Activated CD4-positive, alpha-beta T cell treated with anti-CD3 and anti-CD28 coated beads, Interleukin-2, amount 50 U/mL, for 24 hours (primary cell): ENCODE measurements at places on chromosomes 5 and 9.

DNA sequence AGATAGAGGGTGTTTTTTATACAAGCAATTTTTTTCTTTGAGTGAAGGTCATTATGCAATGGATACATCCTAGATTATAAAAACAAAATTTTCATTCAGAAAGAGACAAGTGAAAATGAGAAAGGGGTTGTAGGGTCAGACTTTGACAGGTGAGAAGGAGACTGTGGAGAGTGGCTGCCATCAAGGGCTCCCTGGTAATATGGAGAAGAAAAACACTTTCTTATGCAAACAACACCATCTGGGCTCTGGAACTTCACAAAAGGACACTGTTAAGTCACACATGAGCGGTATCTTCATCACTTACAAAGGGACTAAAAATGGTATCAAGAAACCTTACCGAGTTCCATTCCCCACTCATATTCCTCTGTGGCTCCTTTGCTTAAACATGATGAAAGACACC is 23.5 kb downstream of the C7 start:
- DNase-seq = no peak

DNA sequence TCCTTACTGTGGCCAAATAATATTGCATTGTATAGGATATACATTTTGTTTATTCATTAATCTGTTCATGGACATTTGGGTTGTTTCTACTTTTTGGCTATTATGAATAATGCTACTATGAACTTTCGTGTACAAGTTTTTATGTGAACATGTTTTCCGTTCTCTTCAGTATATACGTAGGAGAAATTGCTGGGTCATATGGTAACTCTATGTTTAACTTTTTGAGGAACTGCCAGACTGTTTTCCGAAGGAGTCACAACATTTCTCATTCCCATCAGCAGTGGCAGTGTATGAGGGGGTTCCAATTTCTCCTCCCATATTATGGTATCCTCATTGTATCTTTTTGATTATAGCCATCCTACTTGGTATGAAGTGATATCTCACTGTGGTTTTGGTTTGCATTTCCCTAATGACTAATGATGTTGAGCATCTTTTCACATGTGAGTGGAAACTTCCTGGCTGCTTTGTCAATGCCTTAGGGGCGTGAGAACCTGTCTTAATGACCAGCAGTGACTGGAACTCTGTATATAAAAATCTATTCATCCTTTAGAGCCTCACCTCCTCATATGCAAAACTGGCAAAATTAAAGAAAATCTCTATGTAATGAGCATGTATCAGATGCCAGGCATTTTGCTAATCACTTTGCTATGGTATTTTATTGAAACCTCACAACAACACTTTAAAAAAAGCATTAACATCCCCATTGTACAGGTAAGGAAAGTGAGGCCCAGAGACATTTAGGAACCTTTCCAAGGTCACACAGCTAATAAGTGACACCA is 47.8 kb upstream of the TGFBR1 start:
- no peak for DNase-seq

DNA sequence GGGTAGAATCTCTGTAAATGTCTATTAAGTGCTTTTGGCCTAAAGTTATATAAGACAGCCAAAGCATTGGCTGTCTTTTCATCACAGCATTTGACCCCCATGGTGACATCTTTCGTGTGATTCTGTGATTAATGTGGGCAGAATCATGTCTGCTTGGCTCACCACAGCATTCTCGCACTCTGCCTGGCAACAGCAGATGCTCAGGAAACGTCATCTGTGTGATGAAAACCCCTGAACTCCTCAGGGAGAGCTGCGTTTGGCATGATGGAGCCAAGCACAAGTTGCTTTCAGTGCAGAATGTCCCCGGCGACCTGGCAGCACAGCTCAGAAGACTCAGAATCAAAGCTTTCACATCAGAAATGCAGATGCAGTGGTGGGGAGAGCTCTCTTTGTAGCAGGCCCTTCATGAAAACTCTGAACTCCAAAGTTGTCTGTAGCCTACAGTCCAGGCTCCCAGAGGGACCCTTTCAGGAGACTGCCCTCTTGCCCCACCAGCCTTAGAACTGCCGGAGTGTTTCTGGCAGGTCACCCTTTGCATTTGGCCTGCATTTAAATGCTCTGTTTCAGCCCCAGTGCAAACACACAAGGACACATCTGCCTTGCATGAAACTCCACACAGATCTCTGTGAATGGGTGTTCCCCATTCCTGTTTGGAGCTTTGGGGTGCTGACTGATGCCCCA is 155.6 kb upstream of the PANK3 start:
- no peak for DNase-seq

- no peak for DNase-seq
These were observed 29.0 kb upstream of the GPR150 start for GRCh38 chr5:95590880-95591279.

GRCh38 chr5:173919443-173919842 is 31.3 kb downstream of the CPEB4 start:
- no peak for DNase-seq

- no peak for DNase-seq
These were observed 299.6 kb upstream of the KLF4 start for GRCh38 chr9:107789001-107789700.

DNA sequence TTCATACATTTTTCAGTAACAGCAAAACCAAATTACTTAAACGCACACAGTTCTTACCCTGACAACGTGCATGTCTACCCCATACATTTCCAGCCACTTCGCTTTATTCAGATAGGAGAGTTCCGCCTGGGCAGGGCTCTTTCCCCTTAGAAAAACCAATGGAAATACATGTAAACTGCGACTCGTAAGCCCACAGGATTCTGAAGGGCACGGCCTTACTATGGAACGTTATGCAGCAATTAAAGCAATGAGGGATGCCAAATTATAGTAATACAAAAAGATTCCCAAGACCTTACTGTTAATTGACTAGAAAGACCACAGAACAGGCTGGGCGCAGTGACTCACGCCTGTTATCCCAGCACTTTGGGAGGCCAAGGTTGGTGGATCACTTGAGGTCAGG is 64.5 kb downstream of the EPB41L4B start:
- no peak for DNase-seq

DNA sequence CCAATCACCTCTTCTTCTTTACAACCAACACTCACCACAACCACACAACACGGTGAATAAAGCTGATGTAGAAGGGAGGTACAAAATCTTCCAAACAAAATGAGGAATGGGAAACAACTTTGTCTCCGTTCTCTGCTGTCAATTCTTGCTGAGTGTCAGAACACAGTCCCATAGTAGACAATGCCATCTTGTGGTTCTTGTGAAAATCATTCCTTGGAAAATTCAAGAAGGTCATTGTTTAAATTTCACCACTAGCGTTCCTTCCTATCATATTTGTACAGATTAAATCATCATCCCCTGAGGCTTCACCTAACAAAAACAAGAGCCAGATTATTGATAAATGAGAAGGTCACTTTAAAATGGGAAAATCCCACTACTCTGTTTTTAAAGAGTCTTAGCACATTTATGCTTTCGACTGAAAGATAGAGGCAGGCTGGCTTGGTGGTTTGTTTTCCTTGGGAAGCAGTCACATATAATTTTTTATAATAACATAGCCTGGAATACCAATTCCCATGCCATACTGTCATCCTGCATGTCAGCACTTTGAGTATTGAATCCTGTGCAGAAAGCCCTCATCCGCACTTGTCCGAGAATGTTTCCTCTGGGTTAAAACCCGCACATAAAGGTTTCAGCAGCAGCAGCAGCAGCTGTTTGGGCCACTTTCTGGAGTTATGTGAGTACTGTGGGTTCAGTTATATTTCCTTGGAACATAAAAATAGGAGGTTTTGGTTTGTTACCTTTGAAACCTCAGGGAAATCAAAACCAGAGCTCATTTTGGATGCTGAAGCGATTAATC is 395.0 kb upstream of the SMARCA2 start:
- DNase-seq = no peak

GRCh38 chr5:109141222-109142200 is 268.3 kb downstream of the PJA2 start:
- no peak for DNase-seq

GRCh38 chr9:70136632-70137031 is 93.0 kb downstream of the MAMDC2 start:
- no peak for DNase-seq

DNA sequence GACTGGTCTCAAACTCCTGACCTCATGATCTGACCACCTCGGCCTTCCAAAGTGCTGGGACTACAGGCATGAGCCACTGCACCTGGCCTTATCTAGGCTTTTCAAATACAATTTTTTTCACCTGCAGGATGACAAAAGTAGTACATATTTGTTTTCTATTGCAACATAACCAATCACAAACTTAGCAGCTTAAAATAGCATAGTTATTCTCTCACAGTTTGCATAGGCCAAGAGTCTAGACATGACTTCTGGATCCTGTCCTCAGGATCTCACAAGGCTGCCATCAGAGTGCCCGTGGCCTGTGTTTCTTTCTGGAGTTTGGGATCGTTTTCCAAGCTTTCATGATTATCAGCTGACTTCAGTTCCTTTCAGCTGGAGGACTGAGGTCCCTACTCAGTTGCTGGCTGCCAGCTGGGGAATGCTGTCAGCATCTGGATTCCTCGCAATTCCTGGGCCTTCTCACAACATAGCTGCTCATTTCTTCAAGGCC is 348.9 kb downstream of the ARHGEF28 start:
- DNase-seq = no peak

DNA sequence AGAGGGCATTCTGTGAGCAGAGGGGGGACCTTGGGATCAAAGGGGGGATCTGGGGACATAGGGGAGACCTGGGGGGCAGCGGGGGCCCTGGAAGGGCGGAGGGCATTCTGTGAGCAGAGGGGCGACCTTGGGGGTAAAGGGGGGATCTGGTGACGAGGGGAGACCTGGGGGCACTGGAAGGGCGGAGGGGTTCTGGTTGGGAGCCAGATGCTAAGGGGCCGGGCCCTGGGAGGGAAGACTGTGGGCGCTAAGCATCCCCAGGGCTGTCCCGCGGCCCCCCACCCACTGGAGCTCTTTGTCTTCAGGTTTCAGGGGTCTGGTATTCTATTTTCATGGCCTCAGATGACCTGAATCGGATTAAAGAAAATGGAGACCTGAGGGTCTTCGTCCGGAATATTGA is 748 bp downstream of the LCN9 start:
- no peak for DNase-seq

DNA sequence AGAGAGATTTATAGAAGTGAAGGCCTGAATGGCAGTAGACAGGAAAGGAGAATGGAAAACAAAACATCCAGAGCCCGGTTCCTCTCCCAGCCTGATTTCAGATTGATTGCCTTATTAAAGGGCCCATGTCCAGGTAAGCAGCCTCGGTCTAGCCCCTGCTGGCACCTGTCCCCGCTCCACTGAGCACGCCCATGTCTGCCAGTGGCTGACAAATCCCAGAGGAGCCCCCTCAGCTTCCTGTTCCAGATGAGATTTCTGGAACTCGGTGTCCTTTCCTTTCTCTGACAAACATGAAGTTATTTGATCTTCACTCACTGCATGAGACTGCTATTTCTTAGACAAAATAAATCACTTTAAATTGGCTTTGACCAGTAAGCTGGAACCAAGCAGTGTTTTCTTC is 187.0 kb upstream of the ADCY2 start:
- no peak for DNase-seq

- no peak for DNase-seq
These were observed 71.9 kb downstream of the KIF4B start for GRCh38 chr5:155085282-155085989.

GRCh38 chr9:124257070-124257843 is 492 bp upstream of the NEK6 start:
- DNase-seq = no peak

DNA sequence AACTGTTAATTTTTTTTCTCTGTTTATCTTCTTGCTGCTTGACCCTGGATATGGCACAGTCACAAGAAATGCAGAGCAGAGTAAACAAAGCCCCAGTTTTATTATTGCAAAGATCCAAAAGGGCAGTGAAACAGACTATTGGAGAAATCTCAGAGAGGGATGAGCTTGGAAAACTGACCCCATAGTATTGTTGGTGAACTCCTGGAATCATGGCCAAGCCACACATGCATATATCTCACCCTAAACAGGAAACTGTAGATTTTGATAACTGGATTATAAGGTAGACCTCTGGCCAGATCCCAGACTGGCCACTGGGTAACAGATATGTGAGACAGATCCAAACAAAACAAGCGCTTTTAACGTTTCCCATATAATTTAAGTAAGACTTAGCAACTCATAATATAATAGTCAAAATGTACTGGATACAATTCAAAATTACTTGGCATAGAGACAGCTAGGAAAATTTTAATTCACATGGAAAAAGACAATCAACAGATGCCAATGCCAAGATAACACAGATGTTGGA is 263.5 kb upstream of the SEMA6A start:
- DNase-seq = no peak

GRCh38 chr9:99140685-99141314 is 35.9 kb downstream of the TGFBR1 start:
- peak; percentile 38 for DNase-seq

GRCh38 chr9:127502706-127503378 is 51.5 kb downstream of the LRSAM1 start:
- no peak for DNase-seq

GRCh38 chr5:24474685-24475084 is 170.1 kb downstream of the CDH10 start:
- DNase-seq = no peak

DNA sequence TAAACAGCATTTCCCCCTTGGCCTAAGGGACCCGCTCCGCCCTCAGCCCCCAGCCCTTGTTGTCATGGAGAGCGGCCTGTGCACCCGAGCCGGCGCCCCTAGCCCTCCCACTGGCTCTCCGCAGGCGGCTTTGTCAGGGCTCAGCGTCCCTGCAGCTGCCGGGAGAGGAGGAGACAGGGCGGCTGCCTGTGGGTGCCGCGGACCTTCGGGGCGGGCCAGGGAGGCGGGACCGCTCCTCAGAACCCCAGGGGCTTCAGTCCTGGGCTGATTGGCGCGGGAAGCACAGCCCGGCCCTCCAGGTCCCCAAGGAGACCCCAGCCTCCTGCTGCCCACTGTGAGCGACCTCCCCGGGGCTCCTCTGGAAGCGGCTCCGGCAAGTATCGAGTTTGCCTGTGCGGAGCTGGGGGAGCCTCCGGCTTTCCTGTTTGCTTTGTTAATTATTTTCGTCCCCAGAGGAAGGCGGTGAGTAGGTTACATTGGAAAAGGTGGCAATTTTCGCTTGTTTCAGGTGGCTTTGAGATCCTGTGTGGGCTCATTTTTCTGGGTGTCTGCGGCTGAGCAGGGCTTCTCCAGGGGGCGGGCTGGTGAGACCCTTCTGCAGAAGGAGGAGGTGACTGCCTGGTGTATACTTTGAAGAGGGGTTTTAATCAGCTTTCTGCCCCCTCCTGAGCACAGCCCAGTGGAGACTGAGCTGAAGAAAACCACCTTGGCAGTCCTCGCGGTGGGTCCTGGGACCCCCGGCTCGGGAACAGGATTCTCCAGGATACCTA is at the start of gene FGD3:
Gene FGD3 (plus strand): TSS at position 256 of the 770 bp plus-strand sequence. CDS start 28,734 bp downstream, outside the sequence.
- no peak for DNase-seq
